ENCODE measurements at places on chromosomes 4 and X. TPM values are rescaled to one million over a fixed set of nuclear protein-coding genes. Genes with fewer than 3 reads are reported as not detected.
A peak's percentile ranks its signal among the peaks of the same experiment; 100 is the strongest.

- DNase-seq: no peak
These were observed 524 bp upstream of the RPS3A start for GRCh38 chr4:151098979-151099228.

GRCh38 chr4:145546175-145546915 is 64.7 kb downstream of the SMAD1 start:
- no peak for DNase-seq

The CA5B gene
- polyA plus RNA-seq: 12.3 TPM

DNA sequence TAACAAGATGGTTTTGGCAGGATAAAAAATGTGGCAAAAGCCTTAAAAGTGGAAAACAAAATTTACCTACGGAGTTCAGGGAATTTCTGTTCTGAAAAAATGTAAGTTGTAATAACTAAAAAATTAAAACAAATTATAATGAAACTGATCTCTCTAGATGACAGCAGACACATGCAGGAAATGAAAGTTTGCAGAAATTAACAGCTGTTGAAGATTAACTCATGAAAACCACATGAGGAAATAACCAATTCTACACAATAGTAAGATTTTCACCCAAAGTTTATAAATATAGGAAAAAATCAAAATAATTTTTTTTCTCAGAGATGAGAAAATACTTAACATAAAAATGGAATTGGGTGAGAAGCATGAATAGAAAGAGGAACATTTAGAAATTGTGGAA is 47.5 kb upstream of the UGT2B15 start:
- DNase-seq: no peak

The BMP15 gene
- polyA plus RNA-seq: not detected

- DNase-seq: no peak
These were observed 67.7 kb downstream of the SLC4A4 start for GRCh38 chr4:71406459-71406963.

The FREM3 gene
- polyA plus RNA-seq: 0.13 TPM

The TACR3 gene
- 2.6 TPM for polyA plus RNA-seq

- DNase-seq: no peak
These were observed 179.5 kb upstream of the FTHL17 start for GRCh38 chrX:31251336-31251735.

DNA sequence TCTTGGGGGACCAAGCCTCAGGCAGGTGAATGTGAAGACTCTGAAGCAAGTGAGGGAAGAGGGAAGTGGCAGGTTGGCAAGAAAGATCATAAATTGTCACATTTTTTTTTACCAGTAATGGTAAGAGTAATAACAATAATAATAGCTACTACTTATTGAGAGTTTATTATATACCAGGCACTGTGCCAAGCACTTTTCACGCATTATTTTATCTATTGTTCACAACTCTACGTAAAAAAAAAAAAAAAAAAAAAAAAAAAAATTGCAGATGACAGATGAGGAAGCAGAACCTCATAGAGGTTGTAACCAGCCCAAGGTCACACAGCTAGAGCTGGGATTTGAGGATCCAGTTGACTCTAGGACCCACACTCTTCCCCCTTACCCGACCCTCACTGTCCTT is 40.9 kb downstream of the TSC22D3 start:
- no peak for DNase-seq

DNA sequence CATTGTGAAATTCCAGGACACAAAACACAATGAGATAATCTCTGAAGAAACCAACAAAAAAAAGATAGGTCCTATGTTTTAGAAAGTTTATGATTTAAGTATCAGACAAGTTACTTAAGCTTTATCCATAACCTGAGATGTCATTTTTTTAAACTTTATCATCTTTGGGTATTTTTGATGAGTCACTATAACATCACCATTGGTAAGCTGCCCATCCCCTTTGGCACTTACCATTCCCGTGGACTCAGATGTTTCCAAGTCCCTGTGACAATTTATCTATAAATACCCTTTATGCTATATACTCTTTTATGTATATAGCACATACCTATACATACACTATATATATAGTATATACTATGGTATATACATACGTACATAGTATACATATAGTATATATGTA is 198.9 kb upstream of the GEMIN8 start:
- no peak for DNase-seq

The GAGE12J gene
- not detected for polyA plus RNA-seq

GRCh38 chrX:69535661-69536060 is 31.5 kb downstream of the NALF2 start:
- no peak for DNase-seq

DNA sequence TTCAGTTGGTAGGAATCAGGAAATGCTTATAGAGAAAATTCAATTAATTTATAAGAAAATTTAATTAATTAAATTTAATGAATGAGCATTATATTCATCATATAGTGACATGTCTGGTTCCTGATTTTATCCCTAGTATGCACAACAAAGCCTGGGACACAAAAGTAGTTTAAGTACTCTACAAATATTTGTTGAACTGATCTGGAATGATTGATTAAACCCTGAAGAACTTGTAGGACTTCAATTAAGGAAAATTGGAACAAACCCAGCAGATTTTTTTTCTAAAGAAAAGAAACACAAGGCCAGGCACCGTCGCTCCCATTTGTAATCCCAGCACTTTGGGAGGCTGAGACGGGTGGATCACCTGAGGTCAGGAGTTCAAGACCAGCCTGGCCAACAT is 4.5 kb upstream of the APELA start:
- DNase-seq: no peak

DNA sequence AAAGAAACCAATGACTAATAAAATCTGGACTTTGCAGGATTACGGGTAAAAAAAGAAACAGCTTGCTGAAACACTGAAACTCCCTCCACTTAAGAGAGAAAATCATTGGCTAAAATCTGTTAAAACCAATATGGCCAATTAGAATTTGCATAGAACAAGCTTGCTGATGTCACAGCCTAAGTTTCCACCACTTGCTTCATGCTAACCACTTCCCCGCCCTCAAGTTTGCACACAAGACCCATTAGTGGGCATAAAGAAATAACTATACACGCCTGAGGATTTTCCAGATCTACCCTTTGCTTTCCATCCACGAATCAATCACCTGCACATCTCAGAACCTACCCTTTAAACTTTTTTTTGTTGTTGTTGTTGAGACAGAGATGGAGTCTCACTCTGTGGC is 42.7 kb upstream of the PHEX start:
- DNase-seq: no peak

The RPA4 gene
- not detected for polyA plus RNA-seq

DNA sequence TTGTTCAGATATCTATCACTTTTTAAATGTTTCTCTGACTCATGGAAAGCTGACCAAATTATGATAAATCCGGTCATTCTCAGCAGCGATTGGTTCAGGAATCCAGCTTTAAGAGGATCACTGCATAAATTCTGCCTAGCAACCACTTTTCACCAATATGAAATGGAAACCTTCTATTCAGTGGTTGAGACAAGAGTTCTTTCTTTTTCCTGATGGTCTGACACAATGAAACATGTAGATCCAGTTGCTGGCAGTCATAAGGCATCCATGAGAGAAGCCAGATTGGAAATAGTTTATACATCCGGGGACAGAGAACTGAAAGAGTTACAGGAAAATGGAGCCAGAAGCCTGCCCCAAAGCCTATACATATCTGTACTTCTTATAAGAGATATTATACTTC is 27.2 kb downstream of the MAB21L2 start:
- DNase-seq: no peak

DNA sequence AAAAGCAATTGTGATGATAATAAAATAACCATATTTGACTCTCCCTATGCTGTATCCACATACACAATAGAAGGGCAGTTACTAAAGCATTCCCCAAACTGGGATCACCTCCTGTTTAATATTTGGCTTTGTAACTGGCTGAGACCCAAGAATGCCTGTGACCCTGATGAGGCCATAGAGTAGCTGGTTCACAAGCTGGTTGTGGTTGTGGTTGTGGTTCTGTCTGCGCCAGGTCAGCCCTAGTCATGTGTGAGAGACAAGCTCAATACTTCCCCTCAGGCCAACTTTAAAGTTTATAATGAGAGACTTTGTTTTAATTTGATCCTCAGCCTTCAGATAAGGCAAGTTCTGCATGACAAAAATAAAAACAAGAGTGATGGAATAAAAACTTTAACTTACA is 209.9 kb downstream of the PARM1 start:
- no peak for DNase-seq

DNA sequence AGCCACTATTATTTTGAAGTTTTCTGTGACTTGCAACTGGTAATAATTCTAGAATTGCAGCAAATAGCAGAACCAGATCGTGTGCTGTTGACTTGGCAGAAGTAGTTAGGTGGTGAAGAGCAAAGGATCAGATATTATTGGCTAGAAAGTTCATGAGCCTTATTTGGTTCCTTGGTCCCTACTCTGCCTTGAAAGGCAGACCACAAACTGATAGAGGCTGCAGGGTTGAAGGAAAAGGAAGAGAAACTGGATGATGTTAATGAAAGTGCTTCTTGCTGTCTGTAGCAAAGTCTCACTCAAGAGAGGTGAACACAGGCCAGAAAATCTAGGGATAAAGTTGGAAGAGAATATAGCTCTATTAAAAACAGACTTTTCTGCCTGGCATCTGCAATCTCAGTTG is 41.2 kb upstream of the RNF150 start:
- DNase-seq: no peak

DNA sequence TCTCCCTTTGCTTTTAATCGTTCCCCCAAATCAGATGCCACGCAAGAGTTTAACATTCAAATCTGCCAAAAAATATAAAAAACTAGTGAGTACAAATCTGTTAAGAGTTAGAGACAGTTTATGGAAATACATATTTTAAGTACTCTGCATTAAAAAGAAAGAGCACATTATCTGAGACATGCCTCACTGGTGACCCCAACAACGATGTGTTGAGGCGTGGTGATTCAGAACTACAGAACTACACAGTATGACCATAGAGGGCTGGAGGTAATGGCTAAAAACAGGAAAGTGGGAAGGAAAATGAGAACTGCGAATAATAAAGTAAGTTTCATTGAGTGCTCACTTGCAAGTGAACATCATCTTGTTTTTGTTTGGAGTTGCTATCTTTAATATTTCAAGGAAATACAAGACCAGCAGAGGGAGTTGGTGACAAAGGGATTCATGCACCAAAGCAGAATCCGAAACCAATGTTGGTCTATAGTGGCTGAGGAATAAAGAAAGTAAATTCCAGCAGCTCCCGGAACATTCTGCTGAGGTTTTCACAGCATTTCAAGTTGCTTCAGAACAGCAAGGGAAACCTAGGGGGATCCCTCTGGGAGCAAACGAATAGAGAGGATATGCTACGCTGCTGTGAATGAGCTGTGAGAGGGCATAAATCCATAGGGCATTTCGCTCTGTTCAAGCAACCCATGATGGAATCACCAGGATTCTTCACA is 92.2 kb downstream of the DCHS2 start:
- peak; percentile 68 for DNase-seq

- DNase-seq: no peak
These were observed 859.4 kb upstream of the FTHL17 start for GRCh38 chrX:31931225-31931624.

DNA sequence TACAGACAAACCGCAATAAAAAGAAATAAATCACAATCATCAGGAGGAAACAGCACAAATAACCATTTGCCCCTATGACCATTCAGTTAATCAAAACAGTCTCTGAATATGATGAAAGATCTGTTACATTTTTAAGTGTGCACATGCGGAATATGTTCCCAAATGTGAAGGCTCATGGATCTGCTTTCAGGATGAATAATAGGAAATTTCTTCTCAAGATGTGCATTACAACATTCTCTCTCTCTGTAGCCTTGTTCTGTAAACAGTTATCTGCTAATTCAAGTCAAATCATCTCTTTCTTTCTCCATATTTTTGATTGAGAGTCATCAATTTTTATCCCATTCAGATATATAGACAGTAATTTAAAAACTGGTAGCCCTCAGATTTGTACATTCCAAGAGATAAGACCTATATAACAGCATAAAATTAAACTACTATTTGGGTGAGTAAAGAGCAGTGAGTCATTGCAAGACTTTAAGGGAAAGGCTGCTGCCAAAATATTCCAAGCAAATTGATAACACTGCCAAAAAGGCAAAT is 433.9 kb upstream of the ATOH1 start:
- DNase-seq: no peak

DNA sequence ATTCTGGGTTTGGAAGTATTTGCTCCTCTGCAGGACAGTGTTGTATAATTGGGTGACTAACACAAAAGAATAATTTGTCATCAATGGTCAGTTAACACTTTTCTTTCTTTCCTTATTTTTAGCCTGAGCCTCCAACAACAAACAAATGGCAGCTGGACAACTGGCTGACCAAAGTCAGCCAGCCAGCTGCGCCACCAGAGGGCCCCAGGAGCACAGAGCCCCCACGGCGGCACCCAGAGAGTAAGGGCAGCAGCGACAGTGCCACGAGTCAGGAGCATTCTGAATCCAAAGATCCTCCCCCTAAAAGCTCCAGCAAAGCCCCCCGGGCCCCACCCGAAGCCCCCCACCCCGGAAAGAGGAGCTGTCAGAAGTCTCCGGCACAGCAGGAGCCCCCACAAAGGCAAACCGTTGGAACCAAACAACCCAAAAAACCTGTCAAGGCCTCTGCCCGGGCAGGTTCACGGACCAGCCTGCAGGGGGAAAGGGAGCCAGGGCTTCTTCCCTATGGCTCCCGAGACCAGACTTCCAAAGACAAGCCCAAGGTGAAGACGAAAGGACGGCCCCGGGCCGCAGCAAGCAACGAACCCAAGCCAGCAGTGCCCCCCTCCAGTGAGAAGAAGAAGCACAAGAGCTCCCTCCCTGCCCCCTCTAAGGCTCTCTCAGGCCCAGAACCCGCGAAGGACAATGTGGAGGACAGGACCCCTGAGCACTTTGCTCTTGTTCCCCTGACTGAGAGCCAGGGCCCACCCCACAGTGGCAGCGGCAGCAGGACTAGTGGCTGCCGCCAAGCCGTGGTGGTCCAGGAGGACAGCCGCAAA is 106.0 kb downstream of the KLHL8 start:
- no peak for DNase-seq
